ENCODE measurements at places on chromosomes 3 and 15.

DNA sequence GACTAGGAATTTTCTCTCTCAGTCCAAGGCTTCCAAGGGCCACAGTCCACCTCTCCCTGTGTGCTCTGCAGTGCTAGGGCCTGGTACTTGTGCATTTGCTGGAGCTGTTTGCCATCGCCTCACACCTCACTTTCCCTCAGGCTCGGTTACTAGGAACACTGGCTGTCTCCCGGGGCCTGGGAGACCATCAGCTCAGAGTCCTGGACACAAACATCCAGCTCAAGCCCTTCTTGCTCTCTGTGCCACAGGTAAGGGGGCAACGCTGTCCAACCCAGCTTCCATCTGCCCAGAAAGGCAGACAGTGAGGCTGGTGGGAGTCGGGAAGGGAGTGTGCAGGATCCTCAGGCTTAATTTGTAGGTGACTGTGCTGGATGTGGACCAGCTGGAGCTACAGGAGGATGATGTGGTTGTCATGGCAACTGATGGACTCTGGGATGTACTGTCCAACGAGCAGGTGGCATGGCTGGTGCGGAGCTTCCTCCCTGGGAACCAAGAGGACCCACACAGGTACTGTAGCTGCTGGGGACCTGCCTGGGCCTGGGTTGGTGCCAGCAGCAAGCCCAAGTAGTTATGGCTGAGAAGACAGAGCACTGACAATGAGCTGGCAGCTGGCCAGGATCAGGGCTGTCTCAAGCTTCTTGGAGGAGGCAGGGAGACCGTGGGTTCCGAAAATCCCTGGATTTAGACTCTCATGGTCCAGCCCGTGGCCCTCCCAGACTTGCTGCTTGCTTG lies 3.4 kb downstream of the PPM1M start:
- DNase-seq, result no peak

- DNase-seq, result no peak
These were observed 547 bp downstream of the NUP210 start for GRCh38 chr3:13419505-13420044.

- DNase-seq, result no peak
These were observed 786.2 kb downstream of the AGBL1 start for GRCh38 chr15:86865920-86866319.

- peak; percentile 27 for DNase-seq
These were observed 140.2 kb downstream of the ITPR1 start for GRCh38 chr3:4633078-4634004.

DNA sequence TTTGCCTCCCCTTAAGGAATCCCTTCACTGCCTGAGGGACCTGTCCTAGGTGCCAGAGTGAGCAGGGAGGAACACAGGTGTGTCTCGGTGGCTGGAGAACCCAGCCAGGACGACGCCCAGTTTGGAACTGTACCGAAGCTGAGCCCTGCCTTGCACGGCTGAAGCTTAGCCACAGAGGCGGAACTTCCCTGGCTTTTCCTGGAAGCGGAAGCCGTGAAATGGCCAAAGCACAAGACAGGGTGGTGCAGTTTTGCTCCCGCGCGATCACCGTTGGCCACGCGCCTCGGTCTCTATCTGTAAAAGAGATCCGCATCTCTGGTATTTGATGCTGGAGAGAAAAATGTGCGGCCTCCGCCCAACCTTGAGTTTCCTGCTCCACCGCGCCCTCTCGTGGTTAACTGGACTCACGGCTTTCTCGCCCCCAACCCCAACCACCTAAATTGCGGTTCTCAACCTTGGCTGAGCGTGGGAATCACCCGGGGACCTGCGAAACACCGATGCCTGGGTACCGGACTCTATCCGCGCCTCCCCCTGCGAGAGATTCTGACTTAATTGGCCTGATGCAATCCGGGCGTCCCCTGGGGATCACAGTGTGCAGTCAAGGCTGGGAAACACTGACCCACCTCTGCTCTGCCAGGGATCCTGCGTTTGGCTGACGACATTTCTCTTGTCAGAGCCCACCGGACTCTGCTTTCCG lies 70.7 kb upstream of the ABHD2 start:
- DNase-seq, result peak; percentile 66

DNA sequence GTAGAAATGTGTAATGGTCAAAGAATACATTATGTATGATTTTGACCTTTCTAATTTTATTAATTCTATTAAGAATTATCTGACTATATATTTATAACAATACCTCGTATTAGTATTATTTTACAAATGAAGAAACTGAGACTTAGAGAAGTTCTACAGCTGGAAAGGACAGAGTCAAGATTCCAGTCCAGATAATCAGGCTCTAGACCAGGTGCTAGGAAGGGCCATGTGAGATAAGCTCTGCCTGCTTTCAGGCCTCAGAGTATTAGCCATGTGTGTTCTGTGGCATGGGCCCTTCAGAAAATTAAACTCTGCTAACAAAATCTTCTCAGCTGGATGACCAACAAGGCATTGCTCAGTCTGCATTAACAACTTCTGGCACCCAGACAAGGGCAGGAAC lies 87.5 kb downstream of the CD200R1L start:
- DNase-seq, result no peak

DNA sequence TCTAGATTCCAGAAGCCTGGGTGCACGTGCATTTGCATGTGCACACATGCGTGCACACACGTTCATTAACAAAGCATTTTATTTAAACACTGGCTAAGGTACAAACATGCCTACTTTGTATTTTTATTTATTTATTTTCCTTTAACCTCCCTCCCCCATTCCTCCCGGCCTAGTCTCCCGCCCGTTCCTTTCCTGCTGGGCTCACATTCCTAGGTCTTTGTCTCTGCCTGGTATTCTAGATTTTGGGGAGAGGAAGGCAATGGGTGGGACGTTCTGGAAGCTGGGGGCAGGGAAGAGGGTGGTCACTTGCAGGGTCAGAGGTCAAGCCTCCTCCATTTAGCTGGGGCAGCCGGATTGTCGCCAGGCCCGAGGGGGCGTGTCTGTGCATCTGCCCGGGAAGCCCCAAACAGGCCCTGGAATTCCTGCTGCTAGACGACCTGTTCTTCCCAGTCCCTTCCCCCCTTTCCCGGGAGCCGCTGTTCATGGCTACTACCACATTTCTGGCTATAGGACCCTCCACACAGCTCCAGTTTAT lies 51.8 kb downstream of the TRIM71 start:
- DNase-seq, result no peak

GRCh38 chr3:72080095-72080494 lies 295.1 kb upstream of the PROK2 start:
- no peak for DNase-seq

DNA sequence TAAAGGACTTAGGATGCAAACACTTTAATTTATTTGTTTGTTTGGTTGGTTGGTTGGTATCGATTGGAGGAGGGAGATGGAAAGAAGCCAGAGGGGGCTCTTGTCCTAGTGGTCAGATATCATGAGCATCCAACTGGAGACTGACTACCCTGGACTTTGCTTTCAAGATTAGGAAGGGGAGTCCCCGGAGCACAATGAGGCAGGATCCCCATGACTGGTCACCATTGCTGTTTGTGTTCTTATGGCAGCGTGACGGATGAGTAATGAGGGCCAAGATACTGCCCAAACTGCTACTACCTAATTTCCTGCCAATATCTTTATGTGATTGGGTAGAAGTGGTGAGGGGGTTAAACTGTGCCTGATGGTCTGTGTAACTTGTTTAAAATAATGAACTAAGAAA lies 354.6 kb upstream of the ROPN1 start:
- no peak for DNase-seq

- no peak for DNase-seq
These were observed 65.8 kb upstream of the PTX3 start for GRCh38 chr3:157370867-157371266.

DNA sequence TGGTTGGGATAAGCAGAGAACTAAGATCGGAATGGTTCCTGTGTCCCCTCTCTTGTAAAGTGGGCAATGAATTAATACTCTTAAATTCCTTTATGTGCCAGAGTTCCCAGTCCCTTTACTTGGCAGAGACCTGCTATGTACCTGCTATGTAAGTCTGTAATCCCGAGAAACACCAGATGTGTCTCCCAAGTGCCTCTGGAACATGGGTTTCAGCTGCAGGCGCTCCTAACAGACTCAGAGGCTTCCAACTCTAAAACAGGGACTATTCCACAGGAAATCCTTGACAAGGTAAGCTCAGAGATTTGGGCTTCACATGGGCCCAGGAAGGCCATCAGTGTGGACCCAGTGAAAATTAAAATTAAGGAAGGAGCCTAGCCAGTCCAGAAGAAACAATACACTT lies 117.7 kb upstream of the PLCL2 start:
- no peak for DNase-seq

- no peak for DNase-seq
These were observed 880.3 kb upstream of the GBE1 start for GRCh38 chr3:82641701-82642100.

DNA sequence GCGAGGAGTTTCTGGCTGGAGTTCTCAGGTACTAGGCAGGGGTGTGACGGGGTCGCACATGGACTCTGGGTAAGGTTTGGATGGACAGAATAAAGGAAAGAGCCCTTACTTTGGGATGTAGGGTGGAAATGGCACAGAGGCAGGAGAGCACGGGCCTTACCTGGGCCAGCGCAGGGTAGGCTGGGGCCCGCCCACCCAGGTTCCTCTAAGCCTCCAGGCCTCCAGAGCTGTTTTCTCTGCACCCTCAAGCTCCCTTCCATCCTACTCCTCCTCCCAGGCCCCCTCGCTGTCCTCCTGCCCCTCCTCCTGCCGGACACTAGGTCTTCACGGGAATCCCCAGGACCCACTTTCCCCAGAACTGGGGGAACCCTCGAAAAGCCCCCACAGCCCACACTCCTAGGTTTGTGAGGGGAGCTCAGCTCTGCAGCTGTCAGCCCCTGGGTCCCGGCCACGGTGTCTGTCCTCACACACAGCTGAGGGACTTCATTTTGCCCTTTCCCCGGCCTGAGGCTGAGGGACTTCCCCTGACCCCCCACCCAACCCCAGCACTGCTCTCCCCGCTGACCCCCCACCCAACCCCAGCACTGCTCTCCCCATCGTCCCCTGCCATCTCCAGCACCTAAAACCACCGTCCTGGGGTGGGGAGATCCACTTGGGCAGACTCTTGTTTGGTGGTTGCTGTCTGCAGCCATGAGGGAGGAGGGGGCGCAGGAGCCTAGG lies 53.0 kb upstream of the PCSK6 start:
- no peak for DNase-seq

- DNase-seq, result no peak
These were observed 42.1 kb downstream of the VGLL4 start for GRCh38 chr3:11601446-11602238.

GRCh38 chr3:52831500-52832301 lies 1.2 kb upstream of the ITIH4 start:
- DNase-seq, result peak; percentile 7

DNA sequence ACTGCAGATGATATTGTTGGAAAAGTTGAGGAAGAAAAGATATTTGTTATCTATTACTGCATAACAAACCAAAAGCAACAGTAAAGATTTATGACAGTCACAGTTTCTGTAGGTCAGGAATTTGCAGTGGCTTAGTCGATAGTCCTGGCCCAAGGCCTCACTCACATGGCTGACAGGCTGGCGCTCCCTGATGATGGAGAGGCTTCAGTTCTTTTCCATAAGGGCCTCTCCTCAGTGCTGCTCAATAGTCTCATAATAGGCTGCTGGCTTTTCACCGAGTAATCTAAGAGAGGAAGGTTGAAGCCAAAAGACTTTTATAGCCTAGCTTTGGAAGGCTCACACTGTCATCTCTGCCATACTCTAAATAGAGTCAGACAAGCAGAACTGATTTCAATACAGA lies 17.7 kb downstream of the IREB2 start:
- no peak for DNase-seq

DNA sequence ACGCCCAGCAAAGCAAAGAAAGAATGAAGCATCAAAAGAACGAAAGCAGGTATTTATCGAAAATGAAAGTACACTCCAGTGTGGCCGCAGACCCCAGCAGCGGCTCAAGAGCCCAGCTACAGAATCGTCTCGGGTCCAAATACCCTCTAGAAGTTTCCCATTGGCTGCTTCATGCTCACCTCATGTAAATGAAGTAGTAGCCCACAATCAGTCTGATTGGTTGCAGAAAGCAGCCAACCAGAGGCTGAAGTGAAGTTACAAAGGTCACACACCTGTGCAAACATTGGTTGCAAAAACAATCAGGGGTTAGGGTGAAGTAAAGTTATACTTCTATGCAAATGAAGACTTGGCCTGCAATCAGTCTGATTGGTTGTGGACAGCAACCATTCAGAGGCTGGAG lies 32.0 kb downstream of the SV2B start:
- no peak for DNase-seq

All from NCI-H1105 (cell line).